Fibroblast of pulmonary artery (primary cell): ENCODE measurements at places on chromosomes 1 and 21.

- DNase-seq: no peak
Observed at GRCh38 chr21:45443595-45444181, 38.7 kb downstream of the COL18A1 start.

GRCh38 chr1:17023102-17023501, 11.4 kb upstream of the ATP13A2 start:
- no peak for DNase-seq

- peak; percentile 26 for DNase-seq
Observed at GRCh38 chr1:170145770-170146676, at the start of gene NTMT2. TSS of gene NTMT2 (plus strand) at chr1:170145959. CDS start at chr1:170146108, 149 bp downstream.

DNA sequence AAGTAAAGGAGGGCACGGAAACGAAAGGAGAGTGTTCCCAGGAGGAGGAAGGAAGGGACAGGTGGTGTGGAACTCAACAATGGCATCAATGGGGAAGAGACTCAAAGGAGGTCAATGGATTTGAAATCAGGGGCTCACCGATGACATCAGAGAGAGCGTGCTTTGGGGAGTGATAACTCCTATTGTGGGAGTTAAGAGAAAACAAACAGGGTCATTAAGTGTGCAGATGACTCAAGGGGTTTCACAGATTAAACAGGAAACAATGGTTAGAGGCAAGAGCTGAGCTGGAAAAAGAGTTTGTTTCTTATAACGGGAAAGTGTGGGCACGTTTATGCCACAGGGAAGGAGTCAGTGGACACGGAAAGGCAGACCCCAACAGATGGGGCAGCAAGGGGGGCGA, 629.1 kb downstream of the SMYD3 start:
- no peak for DNase-seq

- DNase-seq: no peak
Observed at GRCh38 chr1:75967719-75968118, 35.5 kb upstream of the ASB17 start.

DNA sequence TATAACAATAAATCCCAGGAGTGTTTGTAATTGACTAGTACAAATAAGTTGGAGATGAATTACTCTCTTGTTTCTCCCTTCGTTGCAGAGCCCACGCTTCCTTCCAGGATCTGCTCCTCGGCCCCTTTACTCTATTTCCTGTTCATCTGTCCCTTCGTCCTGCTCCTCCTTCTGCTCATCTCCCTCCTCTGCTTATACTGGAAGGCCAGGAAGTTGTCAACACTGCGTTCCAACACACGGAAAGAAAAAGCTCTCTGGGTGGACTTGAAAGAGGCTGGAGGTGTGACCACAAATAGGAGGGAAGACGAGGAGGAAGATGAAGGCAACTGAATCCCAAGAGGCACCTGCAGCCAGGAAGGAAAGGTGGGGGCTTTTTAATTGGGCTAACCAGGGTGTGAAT, 26.4 kb upstream of the TTF2 start:
- no peak for DNase-seq

GRCh38 chr21:31222142-31222541, 121.9 kb downstream of the TIAM1 start:
- DNase-seq: peak; percentile 61

DNA sequence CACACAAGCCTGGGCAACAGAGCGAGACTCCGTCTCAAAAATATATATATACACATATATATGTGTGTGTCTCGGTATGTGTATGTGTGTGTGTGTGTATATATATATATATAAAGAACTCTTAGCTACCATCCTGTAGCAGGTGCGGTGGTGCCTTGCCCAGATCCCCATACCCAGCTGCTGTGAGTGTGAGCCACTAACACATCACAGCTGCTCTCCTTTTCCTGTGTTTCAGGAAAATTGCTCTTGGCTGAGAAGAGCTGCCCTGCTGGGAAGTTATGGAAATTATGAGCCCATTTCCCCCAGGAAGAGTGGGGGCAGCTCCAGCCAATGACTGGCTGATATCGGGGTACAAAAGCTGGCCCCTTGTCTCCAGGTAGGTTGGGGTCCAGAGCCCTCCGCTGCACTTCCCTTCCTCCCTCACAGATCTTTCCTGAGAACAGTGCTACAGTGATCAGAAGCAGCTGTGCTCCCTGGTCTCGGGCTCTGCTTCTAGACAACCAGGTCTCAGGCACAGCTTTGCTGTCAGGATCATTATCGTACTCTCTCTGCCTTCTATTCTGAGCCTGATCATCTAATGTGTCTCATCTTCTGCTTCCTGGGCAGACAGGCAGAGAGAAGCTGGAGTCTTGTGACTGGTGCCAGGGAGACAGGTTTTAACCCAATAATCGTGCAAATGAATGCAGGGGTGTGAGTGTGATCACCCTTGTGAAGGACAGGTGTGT, 109.6 kb upstream of the ZNF678 start:
- DNase-seq: no peak

- no peak for DNase-seq
Observed at GRCh38 chr1:51222136-51222787, 13.8 kb upstream of the RNF11 start.

GRCh38 chr1:22364764-22365163, 86.9 kb upstream of the ZBTB40 start:
- DNase-seq: no peak

DNA sequence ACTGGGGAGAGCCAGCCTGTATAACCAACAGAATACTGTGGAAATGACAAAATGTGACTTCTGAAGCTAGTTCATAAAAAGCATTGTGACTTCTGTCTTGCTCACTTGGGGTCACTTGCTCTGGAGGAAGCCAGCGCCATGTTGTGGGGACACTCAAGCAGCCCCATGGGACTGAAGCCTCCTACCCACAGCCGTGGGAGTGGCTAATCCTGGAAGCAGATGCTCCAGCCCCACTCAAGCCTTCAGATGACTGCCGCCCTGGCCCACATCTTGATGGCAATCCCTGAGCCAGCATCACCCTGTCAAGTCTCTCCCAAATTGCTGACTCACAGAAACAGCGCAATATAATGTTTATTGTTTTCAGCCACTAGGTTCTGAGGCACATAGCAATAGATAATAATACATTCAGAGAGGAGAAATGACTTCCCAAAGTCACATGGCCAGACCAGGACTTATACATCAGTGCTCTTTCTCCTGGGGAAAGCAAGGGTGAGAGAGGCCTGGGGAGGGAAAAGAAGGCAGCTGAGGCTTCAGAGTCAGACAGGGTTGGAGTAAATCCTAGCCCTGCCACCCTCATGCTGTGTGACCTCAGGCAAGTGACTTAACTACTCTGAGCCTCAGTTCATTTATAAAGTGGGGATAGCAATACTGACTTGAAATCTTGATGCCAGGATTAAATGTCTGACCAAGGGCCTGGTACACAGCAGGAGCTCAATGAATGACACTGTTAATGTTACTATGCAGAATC, 5.0 kb upstream of the TNFRSF8 start:
- DNase-seq: no peak

GRCh38 chr1:61344696-61345095, 262.3 kb downstream of the NFIA start:
- peak; percentile 41 for DNase-seq

GRCh38 chr1:90854397-90854924, 137.4 kb upstream of the BARHL2 start:
- DNase-seq: no peak
